ENCODE measurements at places on chromosomes 2 and 18.

- DNase-seq, result no peak
Observed at GRCh38 chr2:237254369-237254861, 159.5 kb downstream of the COL6A3 start.

DNA sequence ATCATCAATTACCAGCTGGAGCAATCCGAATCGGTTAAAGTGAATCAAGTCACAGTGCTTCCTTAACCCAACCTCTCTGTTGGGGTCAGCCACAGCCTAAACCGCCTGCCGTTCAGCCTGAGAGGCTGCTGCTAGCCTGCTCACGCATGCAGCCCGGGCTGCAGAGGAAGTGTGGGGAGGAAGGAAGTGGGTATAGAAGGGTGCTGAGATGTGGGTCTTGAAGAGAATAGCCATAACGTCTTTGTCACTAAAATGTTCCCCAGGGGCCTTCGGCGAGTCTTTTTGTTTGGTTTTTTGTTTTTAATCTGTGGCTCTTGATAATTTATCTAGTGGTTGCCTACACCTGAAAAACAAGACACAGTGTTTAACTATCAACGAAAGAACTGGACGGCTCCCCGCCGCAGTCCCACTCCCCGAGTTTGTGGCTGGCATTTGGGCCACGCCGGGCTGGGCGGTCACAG is 496 bp upstream of the ITGA4 start:
- peak; percentile 68 for DNase-seq

GRCh38 chr2:2291500-2292260 is 39.4 kb downstream of the MYT1L start:
- no peak for DNase-seq

DNA sequence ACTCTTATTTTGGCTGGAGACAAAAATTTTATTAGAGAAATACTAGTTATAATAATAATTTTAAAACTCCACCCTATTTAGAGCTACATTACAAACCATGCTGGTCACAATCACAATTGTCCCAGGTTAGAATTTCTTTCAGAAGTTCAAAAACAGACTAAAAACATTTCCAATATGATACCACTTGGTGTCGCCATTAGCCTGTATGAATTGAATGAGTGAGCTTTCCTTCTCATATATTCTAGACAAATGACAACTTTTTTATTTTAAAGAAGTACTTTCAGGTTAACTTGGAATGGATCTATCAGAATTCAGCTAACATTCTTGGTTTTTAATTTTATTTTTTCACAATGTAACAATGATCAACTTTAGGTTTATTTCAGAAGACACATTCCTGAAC is 48.0 kb downstream of the SERPINB8 start:
- DNase-seq, result no peak

- DNase-seq, result no peak
Observed at GRCh38 chr2:69779258-69780001, 37.5 kb downstream of the ANXA4 start.

- DNase-seq, result no peak
Observed at GRCh38 chr2:157809212-157809611, 66.9 kb downstream of the ACVR1 start.

Measured in activated CD4-positive, CD25-positive, alpha-beta regulatory T cell treated with anti-CD3 and anti-CD28 coated beads, Interleukin-2, amount 50 U/mL, for 72 hours (primary cell).